Stimulated activated CD8-positive, alpha-beta memory T cell treated with anti-CD3 and anti-CD28 coated beads, Interleukin-7, amount 100 ng/mL, for 1 hour (primary cell): ENCODE measurements at places on chromosomes 12 and 14.
A peak's percentile ranks its signal among the peaks of the same experiment; 100 is the strongest.

- peak; percentile 40 for DNase-seq
Measured at GRCh38 chr14:105093431-105094192, 28.4 kb upstream of the GPR132 start.

DNA sequence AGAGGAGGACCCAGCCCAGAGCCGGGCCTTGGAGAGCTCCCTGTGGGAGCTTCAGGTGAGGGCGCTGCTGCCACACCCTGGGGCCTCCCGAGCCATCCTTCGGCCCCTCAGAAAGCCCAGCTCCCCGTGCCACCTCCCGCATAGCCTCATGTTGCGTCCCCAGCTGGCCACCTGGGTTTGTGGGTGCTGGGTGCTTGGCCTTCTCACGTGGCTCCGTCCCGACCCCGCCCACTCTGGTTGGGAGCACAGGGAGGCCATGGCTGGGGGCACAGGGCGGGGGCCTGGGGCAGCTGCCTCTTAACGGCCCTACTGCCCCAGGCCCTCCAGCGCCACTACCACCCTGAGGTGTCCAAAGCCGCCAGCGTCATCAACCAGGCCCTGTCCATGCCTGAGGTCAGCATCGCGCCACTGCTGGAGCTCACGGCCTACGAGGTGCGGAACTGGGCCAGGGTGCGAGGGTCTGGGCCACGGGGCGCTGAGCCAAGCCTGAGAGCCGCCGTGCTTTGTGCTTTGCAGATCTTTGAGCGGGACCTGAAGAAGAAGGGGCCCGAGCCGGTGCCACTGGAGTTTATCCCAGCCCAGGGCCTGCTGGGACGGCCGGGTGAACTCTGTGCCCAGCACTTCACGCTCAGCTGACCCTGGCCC lies 7.6 kb downstream of the NOC4L start:
- no peak for DNase-seq

DNA sequence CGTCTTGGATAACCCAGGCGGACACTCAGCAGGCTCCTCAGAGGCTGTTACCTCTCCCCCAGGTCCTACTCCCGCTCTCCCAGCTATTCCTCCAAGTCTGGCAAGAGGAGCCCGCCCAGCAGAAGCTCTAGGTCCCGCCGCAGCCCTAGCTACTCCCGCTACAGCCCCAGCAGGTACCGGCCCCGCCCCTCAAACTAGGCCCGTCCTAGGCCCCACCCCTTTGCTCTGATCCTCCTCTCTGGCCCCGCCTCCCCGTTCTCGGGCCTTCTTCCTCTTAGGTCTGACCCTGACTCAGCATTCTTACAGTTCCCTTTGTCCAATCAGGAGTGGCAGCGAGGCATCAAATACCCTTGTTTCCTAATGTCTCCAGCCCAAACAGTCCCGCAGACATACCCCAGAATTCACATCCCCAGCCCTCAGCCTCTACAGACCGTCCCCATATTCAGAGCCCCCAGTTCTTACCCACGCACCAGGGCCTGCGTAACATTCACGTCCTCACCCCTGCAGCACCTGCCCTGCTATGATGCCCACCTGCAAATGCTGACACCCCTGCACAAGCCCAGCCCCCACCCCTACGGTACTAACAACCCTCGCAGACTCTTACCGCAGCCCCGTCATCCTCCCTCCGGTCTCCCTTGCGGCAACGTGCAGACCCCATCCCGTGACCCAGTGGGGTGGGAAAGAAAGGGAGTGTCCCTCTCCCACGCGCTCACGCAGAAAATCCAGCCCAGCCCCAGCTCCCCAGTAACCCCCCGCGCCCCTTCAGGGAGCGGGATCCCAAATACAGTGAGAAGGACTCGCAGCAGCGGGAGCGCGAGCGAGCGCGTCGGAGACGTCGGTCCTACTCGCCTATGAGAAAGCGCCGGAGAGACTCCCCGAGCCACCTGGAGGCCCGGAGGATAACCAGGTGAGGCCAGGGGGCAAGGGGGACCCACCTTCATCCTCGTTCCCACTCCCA lies 25.0 kb upstream of the HSPB8 start:
- no peak for DNase-seq

- DNase-seq: no peak
Measured at GRCh38 chr14:68626386-68626785, 166.5 kb downstream of the ZFP36L1 start.

GRCh38 chr12:31514912-31515311 lies 76.0 kb downstream of the DENND5B start:
- DNase-seq: no peak

DNA sequence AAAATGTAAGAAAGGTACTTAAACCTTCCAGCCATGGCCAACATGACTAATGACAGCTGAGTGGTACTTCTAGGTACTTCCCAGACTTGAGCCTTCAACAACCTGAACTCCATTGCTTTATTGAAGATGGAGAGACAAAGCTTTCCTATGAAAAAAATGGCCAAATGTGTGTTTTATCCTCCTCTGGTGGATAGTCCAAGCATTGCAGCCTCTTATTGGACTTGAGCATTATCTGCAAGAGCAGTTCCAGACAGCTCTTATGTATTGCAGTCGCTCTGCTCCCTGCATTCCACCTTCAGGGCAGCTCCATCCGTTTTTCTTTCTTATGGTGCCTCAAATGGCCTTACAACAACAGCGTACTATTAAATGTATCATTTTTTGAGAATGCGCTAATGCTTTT lies 588.2 kb downstream of the NRXN3 start:
- DNase-seq: no peak

DNA sequence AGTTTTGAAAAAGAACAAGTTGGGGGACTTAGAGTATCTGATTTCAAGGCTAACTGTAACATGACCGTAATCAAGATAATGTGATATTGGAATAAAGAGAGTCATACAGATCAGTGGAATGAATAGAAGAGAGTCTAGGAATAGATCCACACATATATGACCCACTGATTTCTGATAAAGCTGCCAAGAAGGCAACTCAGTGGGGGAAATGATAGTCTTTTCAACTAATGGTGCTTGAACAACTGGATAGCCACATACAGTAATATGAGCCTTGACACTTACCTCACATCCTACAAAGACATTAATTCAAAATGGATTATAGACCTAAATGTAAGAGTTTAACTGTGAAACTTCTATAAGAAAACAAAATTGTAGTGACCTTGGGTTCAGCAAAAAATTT lies 3.8 kb downstream of the PRKCH start:
- DNase-seq: no peak

DNA sequence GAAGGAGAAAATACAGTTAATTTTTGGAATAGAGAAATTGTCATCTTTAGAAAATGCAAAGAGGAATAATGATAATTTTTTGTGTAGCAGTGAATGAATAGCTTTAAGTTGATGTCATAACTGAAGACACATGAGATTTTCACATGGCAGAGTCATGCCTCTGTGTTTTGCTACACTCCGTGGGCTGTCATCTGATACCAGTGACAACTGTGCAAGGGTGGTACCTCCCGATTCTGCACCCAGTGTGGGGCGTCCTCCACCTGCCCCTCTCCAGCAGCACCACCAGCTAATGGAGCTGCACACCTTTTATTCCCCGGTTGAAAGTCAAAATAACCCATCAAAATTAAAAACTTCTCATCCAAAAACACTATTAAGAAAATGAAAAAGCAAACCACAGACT lies 47.2 kb downstream of the ANKRD9 start:
- no peak for DNase-seq

DNA sequence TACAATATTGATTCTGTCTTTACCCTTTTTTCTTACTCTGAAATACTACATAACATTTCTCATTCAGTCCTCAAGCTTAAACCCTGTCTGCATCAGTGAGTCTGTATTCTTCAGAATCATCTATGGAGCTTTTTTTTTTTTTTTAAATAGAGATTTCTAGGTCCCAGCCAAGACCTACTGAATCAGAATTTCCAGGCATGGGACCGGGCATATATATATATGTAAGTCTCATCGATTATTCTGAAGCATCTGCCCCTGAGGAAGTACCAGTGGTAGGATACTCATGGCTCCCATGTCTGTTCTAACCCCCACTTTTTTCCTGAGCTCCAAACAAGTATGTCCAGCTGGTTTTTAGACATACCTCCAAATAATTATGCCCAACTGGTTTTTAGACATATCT lies 6.1 kb downstream of the DDX47 start:
- no peak for DNase-seq

GRCh38 chr12:77891518-77892147 lies 60.9 kb downstream of the NAV3 start:
- no peak for DNase-seq

DNA sequence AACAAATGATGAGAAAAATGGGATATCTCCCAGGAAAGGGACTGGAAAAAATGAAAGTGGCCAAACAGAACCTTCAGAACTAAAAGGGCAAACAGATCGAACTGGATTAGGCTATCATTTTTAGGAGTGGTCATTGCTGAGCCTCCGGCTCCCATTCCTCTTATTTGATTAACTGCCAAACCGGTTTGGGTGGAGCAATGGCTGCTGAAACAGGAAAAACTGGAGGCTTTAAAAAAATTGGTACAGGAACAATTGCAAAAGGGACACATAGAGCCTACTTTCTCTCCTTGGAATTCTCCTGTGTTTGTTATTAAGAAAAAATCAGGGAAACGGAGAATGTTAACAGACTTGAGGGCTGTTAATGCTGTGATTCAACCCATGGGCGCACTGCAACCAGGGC lies 49.7 kb downstream of the TNFAIP2 start:
- DNase-seq: no peak

- DNase-seq: no peak
Measured at GRCh38 chr12:24848941-24849477, 99.9 kb downstream of the BCAT1 start.

DNA sequence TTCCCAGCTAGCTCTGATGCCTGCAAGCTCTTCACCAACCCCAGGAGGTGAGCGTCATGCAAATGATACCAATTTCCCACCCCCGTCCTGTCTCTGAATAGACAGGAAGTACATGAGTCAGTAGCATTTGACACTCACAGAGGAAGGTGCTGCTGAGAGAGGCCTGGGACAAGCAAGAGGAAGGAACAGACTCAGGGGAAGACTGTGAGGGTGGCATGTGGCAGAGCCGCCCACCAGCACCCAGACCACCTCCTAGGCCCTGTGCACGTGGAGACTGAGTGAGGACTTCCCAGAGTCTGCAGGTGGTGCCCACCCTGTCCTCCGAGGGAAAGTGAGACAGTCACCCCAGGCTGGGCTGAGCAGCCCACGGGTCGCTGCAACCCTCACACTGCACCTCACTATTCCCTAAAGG lies 199.5 kb upstream of the SFSWAP start:
- DNase-seq: peak; percentile 9

- no peak for DNase-seq
Measured at GRCh38 chr12:17528394-17528793, 561.6 kb downstream of the RERGL start.

DNA sequence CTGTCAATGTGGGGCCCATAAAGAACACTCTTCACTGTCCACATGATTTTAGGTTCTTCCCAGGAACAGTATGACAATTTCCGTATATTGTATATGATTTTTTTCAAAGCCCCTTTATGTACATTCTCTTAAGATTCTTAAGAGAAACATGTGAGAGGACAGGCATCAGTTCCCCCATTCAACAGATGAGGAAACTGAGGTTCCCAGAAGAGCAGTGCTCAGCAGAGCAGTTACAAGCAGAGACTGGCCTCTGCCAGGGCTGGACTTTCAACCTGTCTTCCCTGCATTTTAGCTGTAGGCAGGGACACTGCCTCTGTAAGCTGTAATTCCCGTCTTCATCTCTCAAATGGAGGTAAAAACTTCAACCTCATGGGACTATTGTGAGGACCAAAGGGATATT lies 77.7 kb downstream of the RBM19 start:
- DNase-seq: no peak

DNA sequence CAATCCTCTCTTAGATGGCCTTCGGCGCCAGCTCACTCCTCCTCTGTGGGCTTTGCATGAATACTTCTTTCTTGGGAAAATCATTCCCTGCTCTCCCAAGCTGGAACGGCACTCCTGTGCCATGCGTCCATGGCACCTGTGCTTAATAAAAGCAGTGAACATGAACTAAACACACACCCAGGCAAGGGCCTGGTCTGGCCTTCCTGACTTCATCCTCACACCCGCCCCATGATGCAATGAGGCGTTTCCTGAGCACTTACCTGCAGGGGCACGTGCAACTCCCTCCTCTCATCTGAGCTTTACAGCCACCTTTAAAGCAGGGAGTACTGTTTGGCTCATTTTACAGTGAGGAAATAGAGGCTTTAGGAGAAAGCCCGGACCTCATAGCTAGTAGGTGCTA lies 219.8 kb downstream of the SLC41A2 start:
- no peak for DNase-seq

DNA sequence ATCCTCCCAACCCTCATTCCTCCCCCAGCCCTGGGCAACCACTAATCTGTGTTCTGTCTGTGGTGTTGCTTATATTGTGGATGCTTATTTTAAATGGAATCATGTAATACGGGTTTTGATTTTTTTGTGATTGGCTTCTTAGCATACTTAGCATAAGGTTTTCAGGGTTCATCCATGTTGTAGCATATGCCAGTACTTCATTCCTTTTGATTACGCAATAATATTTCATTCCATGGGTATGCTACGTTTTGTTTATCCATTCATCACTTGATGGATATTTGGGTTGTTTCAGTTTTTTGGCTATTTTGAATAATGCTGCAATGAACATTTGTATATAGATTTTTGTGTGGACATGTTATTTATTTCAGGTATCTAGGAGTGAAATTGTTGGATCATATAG lies 82.9 kb downstream of the TSPAN9 start:
- no peak for DNase-seq

- no peak for DNase-seq
Measured at GRCh38 chr12:13095266-13095995, 8.0 kb downstream of the GSG1 start.

DNA sequence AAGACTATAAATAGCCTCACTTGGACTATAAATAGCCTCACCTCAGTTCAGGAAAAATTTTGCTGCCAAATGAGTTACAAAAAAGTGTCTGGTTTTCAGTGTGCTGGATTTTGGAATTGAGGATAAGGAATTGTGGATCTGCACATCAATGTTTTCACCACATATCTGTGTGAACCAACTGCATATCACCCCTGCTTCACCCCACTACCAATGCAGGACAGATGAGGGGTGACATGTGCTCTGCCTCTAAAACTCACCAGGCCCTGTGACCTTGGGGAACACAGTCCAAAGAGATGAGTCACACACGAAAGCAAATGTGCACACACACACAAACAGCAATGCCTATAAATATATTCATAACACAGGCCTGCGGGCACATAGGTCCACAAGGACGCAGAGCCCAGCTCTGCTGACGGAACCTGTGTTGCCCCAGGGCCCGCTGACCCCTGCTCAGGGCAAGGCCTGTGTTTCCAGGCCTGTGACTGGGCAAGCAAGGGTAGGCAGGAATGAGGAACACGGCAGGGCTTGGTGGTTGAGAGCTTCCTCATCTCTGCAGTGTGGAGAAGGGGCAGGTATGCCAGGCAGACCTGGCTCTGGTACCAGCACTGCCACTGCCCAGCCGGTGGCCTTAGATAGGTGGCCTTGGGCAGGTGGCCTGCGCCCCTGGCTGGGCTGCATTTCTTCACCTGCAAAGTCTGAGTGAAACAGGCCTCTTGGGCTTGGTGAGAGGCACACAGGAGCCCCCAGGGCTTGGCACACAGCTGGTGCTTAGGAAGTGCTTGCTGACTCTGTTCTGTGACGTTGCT lies 82.4 kb downstream of the ARL6IP4 start:
- DNase-seq: no peak

- DNase-seq: no peak
Measured at GRCh38 chr12:60704171-60704914, 1108.5 kb downstream of the SLC16A7 start.

GRCh38 chr12:86015026-86015425 lies 140.9 kb downstream of the NTS start:
- DNase-seq: no peak

- DNase-seq: no peak
Measured at GRCh38 chr12:100460702-100461101, 13.0 kb upstream of the NR1H4 start.

GRCh38 chr12:107374161-107374840 lies 281.0 kb upstream of the CRY1 start:
- DNase-seq: no peak

- no peak for DNase-seq
Measured at GRCh38 chr12:13203034-13203922, 6.8 kb downstream of the EMP1 start.
